Metanephros (tissue), 2 donors: ENCODE measurements at places on chromosomes 1 and 21. TPM values are rescaled to one million over a fixed set of nuclear protein-coding genes. Genes with fewer than 3 reads are reported as not detected.

PEX11B gene
- total RNA-seq: 27.0 TPM

ACOT7 gene
- 13.5 TPM for total RNA-seq

LCE2C gene
- total RNA-seq: not detected

CATSPERE gene
- total RNA-seq: 1.9 TPM
